ENCODE measurements at places on chromosomes 4 and X.

DNA sequence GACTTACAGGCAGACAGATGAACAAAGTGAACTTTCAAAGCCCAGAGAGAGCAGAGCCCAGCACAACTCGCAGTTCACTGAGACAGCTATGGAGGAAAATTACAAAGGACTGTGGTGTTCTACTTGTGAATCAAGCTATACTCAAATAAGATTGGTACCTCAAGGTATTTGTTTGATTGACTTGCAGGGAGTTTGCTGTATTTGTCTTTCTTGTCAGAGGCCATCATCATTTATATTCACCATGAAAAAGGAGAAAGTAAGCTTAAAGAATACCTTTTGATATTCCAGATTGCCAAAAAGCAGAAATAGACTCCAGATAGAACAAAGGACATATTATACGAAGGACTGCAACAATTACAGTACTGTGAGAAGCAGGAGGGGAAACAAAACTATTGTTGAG is 1047.9 kb downstream of the RPA4 start:
- DNase-seq: no peak

- no peak for DNase-seq
Observed at GRCh38 chr4:134345244-134345643, 143.7 kb upstream of the PABPC4L start.

- DNase-seq: no peak
Observed at GRCh38 chrX:1727531-1728027, 112.7 kb downstream of the ASMT start.

DNA sequence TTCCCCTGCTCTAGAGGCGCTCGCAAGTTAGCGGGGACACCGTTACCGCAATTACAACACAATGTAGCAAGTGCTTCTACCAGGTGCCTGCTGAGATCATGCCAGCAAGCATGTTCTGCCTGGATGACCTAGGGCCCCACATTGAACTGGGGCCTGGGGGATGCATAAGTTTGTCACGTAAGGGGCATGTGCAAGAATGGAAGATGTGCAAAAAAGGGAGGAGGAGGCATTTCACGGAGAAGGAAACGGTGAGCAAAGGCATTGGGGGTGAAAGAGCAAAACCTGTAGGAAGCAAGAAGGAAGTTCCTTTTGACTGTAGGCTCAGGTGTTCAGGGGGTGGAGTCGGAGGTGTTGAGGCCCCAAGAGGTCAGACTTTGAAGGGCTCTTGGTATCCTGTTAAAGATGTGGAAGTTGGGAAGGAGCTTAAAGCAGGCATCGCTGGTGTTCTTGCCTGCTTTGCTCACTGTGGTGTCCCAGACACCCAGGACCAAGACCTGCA is 602 bp upstream of the SCARB2 start:
- no peak for DNase-seq

GRCh38 chrX:153583433-153583832 is 15.5 kb downstream of the CCNQ start:
- DNase-seq: no peak

DNA sequence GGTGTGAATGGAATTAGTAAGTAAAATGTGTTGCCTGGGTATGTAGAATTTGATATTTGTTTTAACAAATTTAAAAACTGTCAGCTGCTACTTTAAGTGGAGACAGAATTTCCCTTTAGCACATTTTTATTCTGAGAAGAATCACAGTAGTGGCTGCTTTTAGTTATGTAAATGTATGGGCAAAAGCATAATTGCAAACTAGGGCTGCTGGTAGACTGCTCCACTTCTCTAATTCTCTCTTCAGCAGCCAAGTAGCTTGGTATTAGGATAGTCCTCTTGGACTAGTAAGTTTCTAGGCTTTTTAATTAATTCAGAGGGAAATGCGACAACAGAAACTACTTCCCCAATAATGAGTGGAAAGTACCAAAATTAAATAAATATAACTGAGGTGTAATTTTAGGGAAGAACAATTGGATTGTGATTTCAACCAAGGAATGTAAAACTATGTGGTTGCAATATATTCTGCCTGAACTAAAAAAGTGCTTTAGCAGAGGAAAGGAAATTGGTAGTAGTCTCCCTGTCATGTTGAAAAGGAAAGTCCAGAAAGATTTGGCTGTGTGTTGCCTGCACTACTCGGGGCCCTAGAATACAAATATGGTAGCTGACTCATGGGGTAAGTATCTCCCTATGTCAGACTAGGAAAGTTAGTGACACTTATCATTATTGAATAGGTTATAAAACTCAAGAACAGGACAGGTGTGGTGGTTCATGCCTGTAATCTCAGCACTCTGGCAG is 9.2 kb upstream of the EIF4E start:
- no peak for DNase-seq

DNA sequence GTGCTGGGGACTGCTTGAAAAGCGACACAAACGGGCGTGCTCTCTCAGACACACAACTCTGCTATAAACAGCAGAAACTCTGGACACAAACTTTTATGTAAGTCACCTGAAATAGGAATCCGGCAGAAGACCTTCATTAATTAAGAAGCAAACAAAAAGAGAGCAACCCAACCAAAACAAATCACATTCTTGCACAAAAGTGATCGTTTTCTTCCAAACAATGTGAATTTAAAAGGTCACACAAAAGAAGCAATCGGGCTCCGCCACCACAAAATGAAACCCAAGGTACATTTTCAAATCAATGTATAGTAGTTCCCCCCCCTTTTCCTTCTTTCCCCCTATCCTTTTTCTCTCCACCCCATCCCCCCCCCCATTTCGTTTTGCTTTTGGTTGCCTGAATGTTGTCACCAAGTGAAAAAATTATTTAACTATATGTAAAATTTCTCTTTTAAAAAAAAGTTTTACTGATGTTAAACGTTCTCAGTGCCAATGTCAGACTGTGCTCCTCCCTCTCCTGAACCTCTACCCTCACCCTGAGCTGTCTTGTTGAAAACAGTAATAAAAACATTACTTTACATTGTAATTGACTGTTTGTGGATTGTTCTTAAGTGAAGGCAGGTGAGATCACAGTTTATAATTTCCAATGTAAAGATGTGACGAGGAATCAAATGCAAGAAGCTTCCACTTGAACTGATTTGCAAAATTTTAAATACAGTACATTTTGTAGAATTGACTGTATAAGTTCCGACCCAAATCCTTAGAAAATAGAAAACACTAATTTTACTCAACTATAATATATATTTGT is 2.4 kb downstream of the MAB21L2 start:
- DNase-seq: no peak

DNA sequence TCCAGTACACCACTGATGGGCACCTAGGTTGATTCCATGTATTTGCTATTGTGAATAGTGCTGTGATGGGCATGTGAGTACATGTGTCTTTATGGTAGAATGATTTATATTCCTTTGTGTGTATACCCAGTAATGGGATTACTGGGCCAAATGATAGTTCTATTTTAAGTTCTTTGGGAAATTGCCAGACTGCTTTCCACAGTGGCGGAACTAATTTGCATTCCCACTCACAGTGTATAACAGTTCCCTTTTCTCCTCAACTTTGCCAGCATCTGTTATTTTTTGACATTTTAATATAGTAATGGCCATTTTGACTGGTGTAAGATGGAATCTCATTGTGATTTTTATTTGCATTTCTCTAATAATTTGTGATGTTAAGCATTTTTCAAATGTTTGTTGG is 25.9 kb downstream of the CC2D2A start:
- no peak for DNase-seq

DNA sequence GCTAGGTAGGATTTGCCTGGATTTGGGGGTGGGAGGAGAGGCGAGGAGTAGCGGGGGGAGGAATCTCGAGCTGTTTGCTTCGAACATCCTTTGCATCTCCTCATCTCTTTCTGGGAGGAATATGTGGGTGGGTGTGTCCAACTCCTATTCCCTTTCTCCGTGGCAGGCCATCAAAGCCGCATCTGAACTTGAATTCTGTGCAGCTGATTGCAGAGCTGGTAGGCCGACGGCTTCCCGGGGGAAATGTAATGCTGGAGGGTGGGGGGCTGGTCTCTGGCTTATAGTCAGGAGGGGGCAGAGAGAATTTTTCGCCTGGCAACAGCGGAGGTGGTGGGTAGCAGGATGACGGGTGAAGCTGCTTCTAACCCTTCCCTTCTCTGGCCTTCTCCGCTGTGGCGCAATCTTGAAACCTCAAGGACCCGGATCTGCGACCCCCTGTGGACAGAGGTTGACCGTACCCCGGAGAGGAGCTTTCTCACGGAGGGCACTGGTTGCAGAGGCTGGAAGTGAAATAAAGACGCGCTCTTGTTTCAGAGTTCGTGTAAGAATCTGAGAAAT is 628 bp downstream of the ZCCHC12 start:
- DNase-seq: no peak

- DNase-seq: no peak
Observed at GRCh38 chr4:149723065-149723464, 92.6 kb downstream of the IQCM start.

- no peak for DNase-seq
Observed at GRCh38 chr4:110207233-110207632, 8.8 kb upstream of the ELOVL6 start.

GRCh38 chrX:128975745-128976144 is 547.5 kb downstream of the SMARCA1 start:
- DNase-seq: peak; percentile 34

DNA sequence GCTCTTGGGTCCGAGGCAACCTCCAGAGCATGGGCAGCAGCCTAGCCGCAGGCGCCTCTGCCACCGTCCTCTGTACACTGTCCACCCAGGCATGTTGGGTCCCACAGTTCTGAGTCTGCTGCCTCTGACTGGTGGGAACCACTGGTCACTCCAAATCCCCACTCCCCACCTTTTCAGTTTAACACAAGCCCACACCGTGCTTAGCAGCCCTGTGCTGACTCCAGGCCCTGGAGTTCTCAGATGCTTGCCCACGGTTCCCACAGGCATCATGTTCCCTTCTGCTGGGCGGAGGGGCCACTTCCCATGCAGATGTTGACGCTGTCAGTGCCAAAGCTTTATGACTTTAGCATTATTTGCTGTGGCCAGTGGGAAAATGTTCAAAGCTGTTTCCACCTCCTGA is 104.5 kb downstream of the SCD5 start:
- DNase-seq: no peak

DNA sequence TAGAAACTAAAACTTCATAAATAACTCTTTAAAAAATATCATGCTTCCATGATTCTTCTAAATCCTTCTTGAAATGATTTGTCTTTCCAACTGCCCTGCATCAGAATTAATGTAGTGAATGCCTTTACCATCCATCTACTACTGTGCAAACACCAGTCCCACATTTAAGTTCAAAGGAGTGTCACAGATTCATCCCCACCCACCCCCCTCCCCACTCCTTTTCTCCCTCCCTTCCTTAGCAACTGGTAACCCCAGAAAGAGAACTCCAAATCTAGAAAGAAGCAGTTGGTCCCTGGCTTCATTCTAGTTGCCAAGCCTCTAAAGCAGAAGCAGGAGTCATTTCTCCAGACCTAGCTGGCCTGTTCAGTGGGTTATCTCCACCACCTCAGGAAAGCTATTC is at the start of gene PRR32:
TSS of gene PRR32 (plus strand) at position 301 of the 400 bp plus-strand sequence. CDS start 115 bp downstream, outside the sequence.
- DNase-seq: no peak

DNA sequence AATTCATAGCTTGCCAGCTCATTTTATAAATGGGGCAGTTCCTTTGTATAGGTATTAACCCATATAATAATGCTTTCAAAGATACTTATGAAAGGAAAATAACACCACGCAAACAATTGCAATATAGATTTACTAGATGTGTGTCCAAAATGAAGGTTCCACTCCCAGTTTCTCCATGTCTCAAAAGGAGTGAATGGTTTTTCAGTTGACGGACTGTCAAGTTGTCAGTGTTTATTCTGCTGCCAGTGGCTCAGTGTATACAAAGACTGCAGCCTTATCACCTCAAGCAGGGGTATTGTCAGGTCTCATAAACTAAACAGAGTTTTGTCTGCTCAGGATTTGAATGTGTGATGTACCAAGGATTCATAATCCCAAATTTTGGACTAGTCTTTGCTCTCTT is 585.3 kb upstream of the ATOH1 start:
- DNase-seq: no peak

GRCh38 chr4:184322328-184323025 is 104.8 kb upstream of the ENPP6 start:
- no peak for DNase-seq

DNA sequence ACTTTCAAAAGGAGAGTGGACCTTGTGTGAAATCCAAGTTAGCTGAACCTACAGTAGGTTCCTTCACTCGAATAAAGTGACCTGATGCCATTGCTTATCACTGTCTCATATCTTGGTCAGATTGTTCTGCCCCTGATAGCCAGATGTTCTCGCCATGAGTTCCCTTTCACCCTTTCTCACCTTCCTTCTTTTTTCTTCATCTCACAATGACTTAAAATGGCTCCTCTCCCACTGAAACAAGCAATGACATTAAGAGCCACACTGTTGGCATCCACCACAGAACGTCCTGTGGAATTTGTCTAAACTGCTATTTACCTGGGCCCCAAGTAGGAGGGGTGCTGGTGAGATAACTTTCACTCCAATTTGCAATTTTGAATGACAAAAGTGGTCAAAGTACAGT is 227.6 kb upstream of the PPP1R2C start:
- DNase-seq: no peak

GRCh38 chrX:72069350-72070160 is 62.2 kb downstream of the RTL5 start:
- no peak for DNase-seq

- DNase-seq: no peak
Observed at GRCh38 chr4:78310007-78310739, 241.4 kb upstream of the ANXA3 start.

DNA sequence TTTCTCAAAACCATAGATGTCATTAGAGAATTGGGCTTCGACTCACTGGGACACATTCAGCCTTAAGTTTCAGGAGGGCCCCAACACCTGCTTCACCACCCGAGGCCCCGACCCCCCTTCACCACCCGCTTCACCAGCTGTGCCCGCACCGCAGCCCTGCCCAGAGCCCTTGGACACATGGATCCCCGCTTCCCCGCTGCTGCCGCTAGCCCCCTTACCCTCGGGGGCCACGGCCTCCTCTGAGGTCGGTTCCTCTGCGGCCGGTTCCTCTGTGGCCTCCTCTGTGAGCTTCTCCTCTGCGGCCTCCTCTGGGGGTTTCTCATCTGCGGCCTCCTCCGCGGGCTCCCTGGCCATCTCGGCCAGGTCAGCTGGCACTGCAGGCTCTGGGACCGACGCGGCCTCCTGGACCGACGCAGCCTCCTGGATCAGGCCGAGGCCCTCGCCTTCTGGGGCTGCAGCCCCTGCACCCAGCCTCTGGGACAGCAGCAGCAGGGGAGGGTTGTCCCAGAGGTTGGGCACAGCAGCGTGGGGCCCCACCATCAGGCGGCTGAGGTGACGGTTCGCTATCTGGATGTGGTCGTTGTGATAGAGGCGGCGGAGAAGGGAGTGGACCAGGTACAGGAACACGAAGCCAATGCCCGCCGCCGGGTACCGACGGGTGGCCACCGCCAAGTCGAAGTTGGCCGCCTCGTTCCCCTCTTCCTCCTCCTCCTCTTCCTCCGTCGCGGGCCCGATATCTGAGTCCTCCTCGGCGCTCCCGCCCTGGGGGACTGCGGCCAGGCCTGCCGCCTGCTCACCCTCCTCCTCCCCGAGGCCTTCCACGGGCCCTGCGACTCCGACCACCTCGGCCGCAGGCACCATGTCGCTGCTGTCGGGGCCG is 748 bp downstream of the CT47B1 start:
- no peak for DNase-seq

- DNase-seq: no peak
Observed at GRCh38 chrX:78327370-78328086, at the start of gene CYSLTR1. TSS of gene CYSLTR1 (minus strand) at chrX:78327611. CDS start at chrX:78273746, 53,865 bp downstream.

All from dorsolateral prefrontal cortex (tissue), 122 donors.